Esophagus squamous epithelium (tissue), 5 donors: ENCODE measurements at places on chromosomes 6 and 20.

DNA sequence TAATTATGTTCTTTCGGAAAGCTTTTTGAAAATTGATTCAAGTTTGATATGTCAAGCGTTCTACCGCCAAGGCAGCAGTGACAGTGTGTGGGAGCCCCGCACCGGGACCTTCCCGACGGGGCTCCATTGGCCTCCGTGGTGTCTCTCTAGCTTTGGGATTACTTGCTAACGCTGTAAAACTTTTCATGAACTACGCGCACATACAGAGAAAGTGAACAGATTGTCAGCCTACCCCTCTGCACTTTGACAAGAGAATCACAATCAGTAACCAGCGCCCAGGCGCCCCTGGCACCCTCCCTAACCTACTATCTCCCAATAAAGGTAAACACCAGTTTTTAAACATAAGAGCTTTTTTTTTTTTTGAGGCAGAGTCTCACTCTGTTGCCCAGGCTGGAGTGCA, 274.8 kb downstream of the CDH4 start:
- no peak for DNase-seq

- no peak for DNase-seq
Measured at GRCh38 chr6:151109361-151109760, 130.4 kb upstream of the AKAP12 start.

DNA sequence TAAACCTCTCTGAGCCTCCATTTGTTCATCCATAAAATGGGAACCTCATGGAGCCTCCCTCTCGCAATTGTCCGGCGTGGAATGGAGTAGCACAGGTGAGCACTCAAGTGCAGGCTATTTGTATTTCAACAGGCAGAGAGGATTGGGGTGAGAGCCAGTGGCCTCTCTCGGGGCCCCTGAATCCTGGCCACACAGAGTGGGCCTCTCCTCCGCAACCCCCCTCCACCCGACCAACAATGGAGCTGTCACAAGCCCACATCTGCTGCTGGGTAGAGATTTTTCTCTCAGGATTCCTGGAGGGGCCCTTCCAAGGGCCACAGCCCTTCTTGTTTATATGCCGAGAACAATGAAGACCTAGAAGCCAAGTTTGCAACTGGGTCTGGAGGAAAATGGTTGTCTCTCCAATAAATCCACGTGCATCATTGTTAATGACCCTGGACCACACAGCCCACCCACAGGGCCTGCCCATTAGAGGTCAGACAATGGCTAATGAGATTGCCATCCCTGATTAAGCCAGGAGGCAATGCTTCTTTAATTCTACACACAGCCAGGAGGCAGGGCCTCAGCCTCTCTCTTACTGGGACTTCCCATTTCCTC, 233.0 kb downstream of the ANKRD60 start:
- DNase-seq: no peak

DNA sequence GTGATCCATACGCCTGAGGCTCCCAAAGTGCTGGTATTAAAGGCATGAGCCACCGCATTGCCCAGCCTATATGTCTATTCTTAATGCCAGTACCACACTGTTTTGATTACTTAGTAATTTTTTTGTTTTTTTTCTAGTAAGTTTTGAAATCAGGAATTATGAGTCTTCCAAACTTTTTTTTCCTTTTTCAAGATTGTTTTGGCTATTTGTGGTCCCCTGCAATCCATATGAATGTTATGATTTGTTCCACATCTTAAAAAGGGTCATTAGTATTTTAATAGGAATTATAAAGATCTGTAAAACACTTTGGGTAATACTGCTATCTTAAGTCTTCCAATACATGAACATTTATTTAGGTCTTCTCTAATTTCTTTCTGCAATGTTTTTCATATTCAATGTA, 6.8 kb upstream of the POPDC3 start:
- DNase-seq: no peak

DNA sequence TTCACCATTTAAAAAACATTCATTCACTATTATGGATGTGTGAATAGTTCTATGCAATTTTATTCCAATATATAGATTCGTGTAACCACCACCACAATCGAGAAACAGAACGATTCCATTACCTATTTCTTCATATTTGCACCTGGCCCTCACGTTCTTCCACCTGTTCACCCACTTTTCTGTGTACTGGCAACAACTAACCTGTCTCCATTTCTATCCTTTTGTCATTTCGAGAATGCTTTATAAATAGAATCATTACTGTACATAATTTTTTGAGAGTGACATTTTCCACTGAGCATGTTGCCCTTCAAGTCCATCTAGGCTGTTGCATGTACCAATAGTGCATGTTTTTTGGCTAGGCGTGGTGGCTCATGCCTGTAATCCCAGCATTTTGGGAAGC, 23.2 kb upstream of the STX11 start:
- DNase-seq: no peak

DNA sequence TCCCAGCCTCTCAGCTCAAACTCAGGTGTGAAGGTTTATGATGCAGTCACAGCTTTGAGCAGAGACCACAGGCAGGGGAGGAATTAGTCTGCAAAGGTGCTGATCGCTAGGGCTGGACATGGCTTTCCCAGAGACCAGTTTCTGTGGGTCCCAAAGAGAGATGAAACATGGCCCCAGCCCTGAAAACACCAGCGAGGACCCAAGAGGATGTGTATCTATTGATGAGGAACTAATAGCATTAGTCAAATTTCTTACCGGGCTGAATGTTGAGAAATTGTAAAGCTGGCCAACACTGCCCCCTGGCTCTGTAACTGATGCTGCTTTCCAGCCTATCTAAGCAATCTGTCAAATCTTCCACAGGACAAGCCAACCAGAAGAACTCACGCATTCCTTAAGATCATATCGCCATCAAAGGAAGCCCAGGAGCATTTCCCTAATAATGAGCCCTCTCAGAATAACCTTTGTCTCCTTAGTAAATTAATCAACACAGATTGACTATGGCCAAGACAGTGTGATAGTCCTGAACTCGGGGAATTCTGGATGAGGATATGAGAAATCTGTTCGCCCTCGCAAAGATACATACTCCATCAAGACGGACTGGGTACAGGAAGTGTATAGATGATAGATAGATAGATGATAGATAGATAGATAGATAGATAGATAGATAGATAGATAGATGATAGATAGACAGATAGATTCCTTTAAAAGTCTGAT, 7.8 kb upstream of the ACSS1 start:
- no peak for DNase-seq

- DNase-seq: no peak
Measured at GRCh38 chr6:28258877-28259777, at the start of gene NKAPL. NKAPL (plus strand) TSS chr6:28259297; CDS start chr6:28259372, 75 bp downstream.

GRCh38 chr6:12065321-12066140, 53.4 kb downstream of the HIVEP1 start:
- DNase-seq: no peak

DNA sequence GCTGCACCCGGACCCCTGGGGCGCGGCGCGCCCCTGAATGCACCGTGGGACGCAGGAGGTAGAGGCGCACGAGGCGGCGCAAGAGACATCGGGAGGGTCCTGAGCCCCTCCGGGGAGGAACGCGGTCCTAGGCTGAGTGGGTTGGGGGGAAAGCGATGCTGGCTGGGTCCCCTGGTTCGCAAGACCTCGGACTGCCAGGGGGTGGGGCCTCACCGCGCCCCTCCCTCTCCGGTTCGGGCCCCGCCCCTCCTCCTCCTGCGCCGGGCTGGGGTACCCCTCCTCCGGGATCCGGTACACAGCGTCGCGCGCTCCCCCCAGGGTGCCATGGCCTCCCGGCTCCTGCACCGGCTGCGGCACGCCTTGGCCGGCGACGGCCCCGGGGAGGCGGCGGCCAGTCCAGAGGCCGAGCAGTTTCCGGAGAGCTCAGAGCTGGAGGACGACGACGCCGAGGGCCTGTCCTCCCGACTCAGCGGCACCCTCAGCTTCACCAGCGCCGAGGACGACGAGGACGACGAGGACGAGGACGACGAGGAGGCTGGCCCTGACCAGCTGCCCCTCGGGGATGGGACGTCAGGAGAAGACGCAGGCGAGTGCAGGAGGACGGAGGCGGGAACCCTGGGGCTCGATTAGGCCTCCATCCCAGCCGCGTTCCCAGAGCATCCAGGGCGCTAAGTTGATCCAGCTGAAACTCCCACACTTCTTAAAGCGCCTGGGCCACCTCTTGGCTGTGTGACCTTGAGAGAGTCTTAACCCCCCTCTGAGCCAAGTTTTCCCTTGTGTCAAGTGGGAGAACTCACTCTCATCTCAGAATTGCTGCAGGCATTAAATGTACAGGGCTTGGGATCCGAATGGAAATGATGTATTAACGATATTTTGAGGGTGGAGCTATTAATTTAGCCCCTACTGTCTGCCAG, 541 bp downstream of the SNX21 start:
- no peak for DNase-seq

DNA sequence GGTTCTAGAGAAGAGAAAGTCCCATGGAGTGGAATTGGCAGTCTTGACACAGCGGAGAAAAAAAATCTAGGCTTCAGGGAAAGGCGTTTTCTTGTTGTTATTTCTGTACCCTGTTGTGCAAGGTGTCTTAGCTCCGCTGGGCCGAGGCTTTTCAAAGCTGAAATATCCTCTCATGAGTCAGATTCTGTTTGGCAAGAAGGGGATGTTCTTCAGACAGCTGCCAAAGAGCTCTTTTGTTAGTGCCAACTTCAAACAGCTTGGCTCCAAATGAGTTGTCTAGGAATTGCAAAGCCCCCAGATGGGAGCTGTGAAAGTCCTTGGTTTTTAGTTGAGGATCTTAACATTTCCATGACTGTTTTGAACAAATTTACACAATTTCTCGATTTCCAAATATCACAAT, 45.6 kb downstream of the LRRN4 start:
- DNase-seq: peak; percentile 3

DNA sequence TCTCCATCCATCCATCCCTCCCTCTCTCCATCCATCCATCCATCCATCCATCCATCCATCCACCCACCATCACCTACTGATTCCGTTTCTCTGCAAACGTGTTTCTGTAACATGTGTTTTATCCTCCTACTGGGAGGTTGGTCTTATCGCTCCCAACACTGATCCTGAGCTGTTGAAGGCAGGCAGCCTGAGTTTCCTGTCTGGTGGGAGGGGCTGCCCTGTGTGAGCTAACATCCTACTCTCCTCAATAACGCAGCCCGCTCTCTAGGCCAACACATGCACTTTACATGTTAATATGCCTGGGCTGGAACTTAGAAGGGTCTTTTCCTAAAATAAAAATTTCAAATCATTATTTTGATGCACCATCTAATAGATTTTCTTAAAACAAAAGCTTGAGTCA, 126.5 kb downstream of the WDR27 start:
- no peak for DNase-seq

GRCh38 chr6:37279366-37280134, 21.6 kb upstream of the TMEM217 start:
- no peak for DNase-seq

DNA sequence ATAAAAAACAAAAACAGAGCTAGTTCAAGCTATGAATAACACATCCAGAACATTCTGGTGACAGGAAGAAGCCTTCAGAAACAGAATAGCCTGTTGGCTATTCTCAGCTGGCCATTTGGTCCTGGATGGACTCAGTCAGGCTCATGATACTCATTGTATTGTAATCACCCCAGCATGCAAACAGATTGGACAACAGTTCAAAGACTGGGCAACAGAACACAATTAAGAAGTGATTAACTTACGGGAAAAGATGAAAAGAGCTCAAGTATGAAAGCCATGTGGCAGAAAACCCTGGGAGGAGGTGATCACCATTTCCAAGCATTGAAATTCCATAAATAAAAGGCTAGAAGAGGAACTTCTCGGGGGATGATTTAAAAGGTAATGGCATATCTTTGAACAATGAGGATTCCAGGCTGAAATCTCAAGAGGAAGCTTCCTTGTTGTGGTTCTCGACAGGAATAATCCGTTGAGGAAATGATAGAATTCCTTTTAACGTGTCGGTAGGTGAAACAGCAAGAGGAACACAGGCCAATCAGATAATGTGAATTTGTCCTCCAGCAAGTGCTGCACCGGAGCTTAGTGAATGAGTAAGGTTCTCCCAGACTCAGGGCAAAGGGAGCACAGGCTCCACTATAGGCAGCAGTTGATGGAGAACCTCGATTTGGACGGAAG, 172.4 kb downstream of the BCAS1 start:
- no peak for DNase-seq

- no peak for DNase-seq
Measured at GRCh38 chr6:29825848-29826247, 1.8 kb upstream of the HLA-G start.

DNA sequence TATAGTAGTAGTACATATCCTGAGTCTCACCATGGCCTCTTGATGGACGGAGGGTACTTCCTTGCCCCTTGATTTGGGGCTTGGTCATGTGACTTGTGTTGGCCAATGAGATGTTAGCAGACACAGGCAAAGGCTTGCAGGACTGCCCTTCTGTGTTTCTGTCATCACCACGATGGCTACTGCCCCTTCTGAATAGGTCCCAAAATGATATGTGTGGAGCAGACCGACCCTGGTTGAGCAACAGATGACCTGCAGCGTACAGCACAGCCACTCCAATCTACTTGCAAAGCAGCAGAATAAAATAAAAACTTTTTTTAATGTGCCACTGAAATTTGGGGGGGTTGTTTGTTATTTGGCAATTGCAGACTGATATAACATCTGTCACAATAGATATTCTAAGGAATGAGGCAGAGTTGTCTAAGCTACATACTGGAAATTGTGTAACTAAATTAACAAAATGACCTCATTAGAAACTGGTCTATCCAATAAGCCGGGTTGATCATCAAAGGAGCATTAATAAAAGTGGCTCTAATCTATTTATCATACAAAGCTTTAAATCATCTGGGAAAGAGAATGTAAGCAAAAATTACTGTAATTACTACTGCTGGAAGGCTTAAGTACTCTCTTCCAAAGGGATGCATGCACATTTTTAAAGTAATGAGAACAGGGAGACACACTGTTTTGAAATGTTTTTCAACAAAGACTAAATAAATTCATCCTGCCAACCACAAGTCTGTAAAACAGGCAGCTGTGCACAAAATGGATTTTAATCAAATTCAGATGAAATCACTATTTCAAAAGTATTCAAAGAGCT, 209.5 kb downstream of the KIF16B start:
- no peak for DNase-seq

DNA sequence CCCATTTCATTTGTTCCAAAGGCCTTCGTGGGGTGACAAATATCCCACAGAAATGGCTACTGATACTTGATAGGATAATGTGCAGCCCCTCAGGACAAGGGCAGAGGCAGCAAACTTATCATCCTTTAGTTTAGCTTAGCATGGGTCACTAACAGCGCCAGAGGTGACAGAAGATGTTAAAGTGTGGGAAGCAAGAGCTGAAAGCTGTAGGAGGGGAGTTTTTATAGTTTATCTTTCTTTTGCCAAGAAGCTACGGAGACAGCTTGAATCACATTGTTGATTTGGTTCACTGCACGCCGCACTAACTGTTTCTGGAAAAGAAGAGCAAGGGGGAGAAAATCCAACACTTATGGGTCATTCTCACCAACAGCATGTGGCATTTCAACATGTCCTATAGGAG, 773.9 kb upstream of the MMS22L start:
- no peak for DNase-seq

DNA sequence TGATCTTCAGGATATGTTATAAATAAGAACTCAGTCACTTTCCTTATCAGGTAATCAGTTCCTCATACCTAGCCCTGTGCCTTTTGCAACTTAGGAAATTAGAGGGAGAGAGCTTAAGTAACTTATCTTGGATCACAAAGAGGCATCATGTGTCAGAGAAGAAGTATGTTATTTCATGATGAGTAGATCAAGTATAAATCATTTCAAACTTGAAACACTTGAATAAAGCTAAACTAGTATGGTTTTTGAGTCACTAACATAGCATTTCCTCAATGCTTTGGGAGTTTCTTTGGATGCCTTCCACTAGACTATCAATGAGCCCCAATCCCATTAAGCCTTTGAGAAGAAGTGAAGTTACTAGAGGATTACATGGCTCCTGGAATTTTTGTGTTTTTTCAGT, 102.6 kb upstream of the TNFAIP3 start:
- no peak for DNase-seq
